ENCODE measurements at places on chromosomes 7 and 10.

- DNase-seq, result no peak
Observed at GRCh38 chr7:92478095-92478494, 349 bp upstream of the ERVW-1 start.

DNA sequence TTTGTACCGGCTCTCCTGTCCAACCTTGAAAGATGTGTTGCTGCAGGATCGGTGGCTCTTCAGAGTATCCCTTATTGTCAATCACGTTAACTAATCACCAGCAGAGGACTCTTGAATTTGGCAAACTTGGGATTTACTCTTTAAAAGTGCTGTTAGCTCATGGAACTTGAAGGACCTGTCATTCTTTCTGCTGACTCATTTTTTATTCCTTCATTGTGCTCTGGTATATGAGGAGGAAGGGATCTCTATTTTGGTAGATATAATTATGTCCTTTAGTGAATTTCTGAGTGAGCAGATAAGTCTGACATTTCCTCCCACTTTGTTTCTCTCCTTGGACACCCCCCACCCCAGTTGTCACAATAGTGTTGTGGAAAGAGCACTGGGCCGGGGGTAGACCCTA lies 175.1 kb upstream of the HDAC9 start:
- no peak for DNase-seq

GRCh38 chr10:98470850-98471249 lies 24.1 kb upstream of the HPS1 start:
- no peak for DNase-seq

- DNase-seq, result no peak
Observed at GRCh38 chr7:45708046-45708950, 134.1 kb downstream of the ADCY1 start.

DNA sequence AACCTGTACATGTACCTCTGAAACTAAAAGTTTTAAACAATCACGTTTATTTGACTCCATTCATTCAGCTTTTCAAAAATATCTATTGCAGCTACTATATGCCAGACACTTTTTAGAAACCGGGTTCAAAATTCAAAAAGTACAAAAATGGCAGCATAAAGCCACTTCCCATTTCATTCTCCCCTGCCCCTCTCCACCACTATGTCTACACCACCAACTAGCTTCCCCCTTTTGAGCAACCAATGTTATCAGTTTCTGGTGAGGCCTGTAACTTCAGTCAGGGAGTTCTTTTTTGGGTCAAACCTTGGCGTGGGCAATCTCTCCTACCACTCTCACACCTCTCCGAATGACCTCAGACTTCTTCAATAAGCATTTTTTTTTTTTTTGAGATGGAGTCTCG lies 11.5 kb upstream of the HHEX start:
- DNase-seq, result no peak

GRCh38 chr10:88865281-88865876 lies 13.7 kb upstream of the ANKRD22 start:
- DNase-seq, result no peak

DNA sequence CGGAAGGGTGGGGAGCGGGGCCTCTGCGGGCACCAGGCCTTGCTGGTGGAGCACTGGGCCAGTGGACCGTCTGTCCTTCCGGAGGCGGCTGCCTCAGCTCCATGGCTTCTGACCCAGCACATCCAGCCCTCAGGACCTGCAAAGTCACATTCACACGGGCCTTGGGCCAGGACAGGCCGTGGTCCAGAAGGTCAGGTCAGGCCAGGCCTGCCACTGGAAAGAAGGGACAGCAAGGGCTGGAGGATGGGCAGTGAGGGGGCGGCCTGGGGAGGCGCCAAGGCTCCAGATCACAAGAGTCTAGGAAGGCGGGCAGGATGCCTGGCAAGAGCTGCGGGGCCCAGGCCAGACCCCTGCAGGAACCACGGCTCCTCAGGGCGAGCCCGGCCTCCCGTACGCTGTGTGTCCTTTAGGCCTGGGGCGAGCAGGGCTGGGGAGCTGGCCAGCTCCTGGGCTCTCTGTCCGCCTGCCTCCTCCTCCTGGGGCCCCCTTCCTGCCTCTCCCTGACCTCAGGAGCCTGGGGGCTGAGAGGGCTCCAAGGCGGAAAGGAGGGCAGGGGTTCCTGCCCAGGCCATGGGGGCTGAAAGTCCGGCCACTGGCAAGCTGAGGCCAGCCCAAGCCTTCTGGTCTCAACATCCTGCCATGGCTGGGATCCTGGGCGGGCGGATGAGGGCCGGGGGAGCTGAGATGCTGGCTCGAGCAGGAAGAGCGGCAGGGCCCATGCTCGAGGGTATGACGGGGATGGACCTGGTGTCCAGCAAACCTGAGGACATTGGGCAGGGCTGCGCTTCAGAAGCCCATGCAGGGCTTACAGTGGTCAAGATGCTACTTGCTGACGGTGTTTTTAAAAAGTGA lies 225.8 kb downstream of the ELFN1 start:
- DNase-seq, result no peak

GRCh38 chr10:27628621-27629020 lies 117.0 kb downstream of the MKX start:
- no peak for DNase-seq

DNA sequence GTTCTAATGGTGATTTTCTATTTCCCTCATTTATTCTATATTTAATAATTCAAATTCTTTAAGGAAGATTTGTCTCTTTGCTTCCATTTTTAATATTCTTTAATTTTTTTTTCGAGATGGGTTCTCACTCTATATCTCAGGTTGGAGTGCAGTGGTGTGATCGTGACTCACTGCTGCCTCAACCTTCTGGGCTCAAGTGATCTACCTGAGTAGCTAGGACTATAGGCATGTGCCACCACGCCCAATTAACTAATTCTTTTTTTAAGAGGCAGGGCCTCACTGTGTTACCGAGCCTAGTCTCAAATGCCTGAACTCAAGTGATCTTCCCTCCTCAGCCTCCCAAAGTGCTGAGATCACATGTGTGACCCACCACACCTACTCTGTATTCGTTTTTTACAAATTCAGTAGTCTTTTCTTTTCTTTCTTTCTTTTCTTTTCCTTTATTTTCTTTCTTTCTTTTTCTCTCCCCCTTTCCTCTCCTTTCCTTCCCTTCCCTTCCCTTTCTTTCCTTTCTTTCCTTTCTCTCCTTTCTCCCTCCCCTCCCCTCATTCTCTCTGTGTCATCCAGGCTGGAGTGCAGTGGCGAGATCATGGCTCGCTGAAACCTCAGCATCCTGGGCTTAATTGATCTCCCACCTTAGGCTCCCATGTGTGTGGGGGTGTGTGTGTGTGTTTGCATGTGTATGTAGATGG lies 323.1 kb downstream of the ADK start:
- no peak for DNase-seq

- DNase-seq, result no peak
Observed at GRCh38 chr10:128060341-128061250, 65.6 kb downstream of the MKI67 start.

GRCh38 chr10:99709480-99710229 lies 22.3 kb downstream of the COX15 start:
- no peak for DNase-seq

GRCh38 chr7:23445326-23445725 lies 25.0 kb downstream of the IGF2BP3 start:
- no peak for DNase-seq

- DNase-seq, result no peak
Observed at GRCh38 chr10:129101232-129101980, 365.6 kb upstream of the MGMT start.

DNA sequence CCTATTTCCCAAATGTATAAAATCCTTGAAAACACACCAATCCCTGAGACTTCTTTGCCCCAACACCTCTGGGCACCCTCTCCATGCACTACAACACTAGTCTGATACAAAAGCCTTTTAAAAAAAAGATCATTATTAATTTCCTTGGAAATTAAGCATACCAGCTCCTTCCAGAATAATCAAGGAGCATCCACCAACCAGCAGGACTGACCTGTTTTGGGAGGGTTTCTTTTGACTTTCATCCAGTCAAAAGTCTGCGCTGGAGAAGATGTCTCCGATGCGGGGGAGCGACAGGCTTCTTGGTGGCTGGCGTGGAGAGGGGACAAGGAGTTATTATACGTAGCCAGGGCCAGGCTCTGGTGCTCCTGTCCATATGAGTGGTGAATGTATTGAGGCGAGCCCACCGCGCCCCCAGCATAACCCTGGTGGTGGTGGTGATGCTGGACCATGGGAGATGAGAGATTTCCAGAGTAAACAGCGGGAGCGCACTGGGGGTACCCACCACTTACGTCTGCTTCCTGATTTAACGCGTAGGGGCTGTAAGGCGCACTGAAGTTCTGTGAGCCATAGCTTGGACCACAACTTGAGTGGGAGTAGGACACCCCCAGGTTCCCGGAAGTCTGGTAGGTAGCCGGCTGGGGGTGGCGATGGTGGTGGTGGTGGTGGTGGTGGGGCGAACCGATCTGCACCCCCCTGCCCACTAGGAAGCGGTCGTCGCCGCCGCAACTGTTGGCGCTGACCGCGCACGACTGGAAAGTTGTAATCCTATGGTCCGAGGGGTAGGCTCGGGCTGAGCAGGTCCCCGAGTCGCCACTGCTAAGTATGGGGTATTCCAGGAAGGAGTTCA lies 527 bp downstream of the HOXA1 start:
- DNase-seq, result no peak

DNA sequence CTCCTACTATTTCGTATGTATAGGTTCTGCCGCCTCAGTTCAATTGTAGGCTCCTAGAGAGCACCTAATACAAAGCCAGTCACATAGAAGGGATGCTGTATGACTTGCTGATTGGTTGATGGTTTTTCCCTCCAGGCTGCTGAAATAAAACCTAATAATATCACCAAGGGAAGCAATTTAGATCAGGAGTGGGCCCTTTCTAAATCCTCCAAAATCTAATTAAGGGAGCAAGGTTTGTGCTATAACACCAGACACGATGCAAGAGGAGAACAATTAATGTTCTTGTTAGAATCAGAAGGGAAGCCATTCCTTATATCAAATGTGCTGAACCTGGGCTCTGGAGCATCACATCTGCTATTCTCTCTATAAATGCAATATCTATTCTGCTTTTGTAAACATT lies 42.0 kb upstream of the SLC13A1 start:
- no peak for DNase-seq

GRCh38 chr7:112982441-112983063 lies 104.1 kb downstream of the GPR85 start:
- no peak for DNase-seq

- no peak for DNase-seq
Observed at GRCh38 chr10:124287791-124288190, 130.9 kb downstream of the OAT start.

- no peak for DNase-seq
Observed at GRCh38 chr10:60299961-60300883, 89.5 kb downstream of the ANK3 start.

DNA sequence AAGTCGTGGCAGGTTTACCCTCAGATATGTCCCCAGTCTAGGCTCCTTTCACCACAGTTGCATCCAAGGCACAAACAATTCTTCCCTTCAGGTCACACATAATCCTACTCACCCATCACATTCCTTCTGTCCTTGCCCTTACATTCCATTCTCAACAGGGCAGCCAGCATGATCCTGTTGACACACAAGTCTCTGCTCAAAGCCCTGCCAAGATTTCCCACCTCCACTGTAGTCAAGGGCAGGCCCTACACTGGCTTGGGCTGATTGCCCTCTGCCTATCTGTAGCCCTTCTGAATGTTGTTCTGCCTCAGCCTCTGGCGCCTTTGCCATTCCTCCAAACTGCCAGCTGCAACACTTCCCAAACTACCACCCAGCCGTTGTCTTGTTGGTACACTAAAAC lies 187.9 kb upstream of the AKR1E2 start:
- no peak for DNase-seq

DNA sequence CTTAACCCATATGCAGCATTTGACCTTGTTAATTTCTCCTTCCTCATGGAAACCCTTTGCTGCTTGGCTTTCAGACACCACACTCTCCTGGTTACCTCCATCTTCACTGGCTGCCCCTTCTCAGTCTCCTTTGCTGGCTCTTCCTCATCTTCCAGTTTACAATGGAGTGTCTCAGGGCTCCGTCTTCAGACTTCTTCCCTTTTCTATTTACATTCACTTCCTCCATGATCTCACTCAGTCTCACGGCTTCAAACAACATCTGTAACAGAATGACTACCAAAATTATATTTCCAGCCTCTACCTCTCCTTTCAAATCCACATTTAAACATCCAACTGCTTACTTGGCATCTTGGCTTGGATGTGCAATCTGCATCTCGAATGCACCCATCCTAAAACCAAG lies 140.4 kb downstream of the DKK1 start:
- DNase-seq, result no peak

GRCh38 chr10:21292763-21293517 lies 232.5 kb downstream of the SKIDA1 start:
- peak; percentile 34 for DNase-seq

DNA sequence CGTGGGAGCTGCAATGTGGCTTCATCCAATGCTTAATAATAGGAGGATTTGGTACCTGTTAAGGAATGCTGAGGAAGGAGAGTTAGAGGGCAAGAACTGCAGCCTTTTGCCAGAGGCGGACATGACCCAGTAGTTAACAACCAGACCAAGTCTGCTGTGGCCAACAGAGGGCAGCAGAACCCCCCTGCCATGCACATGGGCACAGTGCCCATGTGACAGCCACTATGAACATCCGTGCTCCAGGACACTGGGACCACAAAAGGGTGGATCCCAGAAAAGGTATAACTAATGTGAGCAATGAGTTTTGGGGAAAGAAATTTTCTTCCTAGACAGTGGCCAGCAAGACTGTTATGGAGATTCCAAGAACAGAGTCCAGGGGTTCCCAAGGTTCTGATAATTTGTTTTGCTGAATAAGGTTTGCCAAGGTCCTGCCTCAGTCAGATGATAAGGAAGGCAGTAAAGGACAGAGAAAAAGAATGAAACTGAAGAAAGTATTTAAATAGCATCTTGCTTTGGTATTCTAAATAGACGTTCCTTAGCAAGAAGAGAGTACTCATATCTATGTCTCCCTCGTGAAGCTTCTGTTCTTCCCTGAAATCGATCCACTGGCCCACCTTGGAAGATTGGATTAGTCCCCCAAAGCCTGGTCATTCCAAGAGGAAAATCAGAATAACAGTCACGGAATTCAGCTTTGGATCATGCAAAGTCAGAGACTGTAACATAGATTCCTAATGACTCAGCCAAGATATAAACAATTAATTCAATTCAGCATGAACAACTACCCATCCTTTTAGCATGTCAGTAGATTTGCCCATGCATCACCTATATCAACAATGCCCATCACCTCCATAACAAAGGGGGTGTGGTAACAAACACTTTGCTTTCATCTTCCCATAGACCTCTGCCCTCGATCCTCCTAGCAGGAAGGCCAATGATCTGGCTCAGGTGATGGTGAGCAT lies 56.0 kb downstream of the LGI1 start:
- no peak for DNase-seq

- DNase-seq, result no peak
Observed at GRCh38 chr10:131895116-131895515, 5.7 kb upstream of the PPP2R2D start.

Measured in 8988T (cell line).